AG09309 (cell line): ENCODE measurements at places on chromosomes 7 and 10.

DNA sequence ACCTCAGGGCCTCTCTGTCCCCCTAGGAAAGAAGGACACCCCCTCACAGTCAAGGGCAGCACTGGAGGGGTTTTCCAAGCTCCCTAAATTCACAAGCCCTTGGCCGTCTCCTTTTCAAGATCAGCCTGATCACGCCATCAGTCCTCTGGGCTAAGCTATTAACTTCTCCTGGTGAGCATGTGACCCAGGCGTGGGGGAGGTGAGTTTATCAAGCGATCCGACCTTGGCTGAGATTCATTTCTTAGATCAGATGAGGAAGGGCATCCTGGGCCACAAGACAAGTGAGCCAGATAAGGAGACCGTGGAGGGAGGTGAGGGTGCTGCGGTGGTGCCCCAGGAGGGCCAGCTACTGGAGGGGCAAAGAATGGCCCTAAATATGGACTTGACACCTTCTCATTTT, 19.2 kb upstream of the EN2 start:
- no peak for DNase-seq

DNA sequence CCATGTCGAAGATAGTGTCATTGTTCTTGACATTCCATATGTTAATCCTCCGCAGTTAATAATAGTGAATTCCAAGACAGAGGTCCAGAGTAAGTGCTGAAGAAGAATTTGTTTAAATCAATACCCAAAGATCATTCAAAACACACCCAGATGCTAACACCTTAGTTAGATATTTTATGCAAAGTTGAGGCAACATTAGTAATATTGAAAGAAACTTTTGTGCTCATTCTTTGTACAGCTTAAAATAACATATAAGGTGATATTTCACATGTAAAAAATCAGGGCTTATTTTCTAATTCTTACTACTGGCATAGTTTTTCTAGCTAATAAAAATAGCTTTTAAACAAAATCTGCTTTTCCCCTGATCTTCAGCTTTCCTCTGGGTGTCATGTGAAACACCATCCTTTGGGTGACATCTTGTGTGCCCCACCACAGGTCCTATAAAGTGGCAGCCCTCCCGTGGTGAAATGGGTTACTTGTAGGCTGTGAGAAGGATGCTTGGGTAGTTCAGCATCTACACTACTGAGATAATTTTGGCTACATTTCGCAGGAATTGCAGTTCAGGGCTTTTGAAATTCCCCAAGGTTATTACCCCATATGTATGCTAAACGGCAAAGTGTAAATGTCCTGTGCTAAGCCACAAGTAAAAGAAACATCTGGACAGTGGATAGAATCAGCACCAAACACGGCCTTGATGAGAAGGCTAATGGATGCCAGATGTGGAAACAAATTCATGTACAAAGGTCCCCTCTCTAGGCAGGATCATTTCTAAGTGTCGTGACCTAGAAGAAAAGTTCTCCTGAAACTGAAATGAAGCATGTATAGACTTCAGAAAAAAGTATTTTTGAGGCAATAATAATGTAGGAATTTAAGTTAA, 105.4 kb downstream of the GRM3 start:
- no peak for DNase-seq

DNA sequence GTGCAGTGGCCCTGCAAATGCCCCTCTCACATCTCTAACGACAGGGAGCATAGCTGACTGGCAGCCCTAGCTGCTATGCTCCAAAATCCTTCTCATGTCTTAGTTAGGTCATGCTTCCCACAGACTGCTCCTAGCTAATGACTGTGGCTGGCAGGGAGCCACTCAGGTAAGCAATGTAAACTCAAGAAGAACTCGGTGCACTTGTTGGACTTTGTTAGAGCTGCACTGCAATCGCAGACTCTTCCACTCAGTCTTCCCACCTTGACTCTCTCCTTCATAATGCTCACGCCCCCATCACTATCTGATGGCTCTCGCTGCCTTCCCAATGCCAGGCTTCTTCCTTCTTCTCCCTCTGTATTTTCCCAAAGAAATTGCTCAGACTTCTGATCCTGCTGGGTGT, 24.0 kb downstream of the OR9A2 start:
- no peak for DNase-seq

DNA sequence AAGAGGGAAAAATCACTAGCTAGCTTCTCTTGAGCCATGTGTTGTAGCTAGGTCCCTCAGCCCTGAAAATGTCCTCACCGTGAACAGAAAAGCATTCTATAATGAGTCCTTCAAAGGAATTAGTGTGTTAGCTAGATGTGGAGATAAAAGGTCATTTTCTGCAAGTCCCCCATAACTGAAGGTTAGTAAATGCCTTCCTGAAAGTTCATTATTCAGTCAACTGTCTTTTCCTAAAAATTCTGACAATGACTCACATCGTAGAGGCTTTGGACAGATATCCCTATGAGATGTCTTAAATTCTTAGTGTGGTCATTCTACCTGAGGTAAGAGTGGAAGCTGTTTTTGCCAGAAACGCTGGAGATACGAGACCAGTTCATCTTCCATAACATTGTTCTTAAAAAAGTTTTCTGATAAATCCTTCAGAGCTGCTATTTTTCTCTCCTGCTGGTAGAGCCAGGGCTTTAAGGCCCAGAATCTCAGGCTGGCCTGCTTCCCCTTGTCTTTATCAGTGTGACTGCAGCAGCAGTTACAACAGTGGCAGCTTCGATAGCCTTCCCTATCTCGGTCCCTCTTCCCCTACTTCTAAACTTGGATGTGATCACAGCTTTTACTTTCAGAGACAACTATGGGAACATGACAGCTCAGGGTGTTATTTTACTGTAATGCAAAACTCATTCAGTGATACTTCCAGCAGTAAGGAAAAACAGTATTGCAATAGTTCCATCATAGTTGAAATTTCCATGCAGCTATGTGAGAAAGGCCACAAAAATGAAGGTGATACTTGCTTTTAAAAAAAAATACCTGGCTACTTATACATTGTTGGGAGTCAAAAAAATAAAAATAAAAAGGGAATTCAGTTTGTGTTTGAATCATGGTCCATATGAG, 37.3 kb upstream of the PRKAR2B start:
- DNase-seq = no peak

DNA sequence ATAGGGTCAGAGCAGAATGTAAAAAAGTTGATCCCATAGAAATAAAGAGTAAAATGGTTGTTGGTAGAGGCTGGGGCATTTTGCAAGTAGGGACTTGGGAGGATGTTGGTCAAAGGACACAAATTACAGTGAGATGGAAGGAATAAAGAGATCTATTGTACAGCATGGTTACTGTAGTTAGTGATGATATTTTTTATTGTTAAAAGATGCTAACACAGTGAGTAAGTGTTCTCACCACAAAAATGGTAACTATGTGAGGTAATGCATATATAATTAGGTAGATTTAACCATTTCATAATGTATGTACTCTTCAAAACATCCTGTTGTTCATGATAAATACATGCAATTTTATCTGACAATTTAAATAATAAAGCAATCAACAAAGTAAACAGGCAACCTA, 280.7 kb upstream of the MAGI2 start:
- DNase-seq = no peak

GRCh38 chr7:1915956-1916600, 246.0 kb downstream of the ELFN1 start:
- no peak for DNase-seq

DNA sequence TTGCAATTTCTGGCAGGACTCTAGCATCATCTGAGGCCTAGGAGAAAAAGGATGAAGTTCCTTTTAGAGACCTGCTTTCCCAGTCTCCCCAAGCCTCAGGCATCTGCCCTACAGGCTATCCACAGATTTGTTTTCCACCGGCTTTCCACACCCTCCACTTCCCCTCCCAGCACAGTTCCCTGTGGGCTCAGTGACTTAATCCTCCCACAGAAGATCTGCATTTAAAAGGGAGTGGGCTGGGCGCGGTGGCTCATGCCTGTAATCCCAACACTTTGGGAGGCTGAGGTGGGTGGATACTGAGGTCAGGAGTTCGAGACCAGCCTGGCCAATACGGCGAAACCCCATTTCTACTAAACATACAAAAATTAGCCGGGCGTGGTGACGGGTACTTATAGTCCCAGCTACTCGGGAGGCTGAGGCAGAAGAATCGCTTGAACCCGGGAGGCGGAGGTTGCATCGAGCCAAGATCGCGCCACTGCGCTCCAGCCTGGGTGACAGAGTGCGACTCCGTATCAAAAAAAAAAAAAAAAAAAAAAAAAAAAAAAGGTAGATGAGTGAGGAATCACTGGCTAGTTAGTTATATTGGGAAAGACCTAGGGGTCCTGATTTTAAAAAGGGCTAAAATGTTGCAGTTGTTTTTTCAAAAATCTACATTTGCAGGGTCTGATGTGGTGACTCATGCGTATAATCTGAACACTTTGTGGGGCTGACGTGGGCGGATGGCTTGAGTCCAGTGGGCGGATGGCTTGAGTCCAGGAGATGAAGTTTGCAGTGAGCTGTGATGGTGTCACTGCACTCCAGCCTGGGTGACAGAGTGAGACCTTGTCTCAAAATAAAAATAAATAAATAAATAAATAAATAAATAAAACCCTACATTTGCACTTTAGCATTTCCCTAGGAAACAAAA, 119.5 kb downstream of the BAMBI start:
- DNase-seq = no peak

DNA sequence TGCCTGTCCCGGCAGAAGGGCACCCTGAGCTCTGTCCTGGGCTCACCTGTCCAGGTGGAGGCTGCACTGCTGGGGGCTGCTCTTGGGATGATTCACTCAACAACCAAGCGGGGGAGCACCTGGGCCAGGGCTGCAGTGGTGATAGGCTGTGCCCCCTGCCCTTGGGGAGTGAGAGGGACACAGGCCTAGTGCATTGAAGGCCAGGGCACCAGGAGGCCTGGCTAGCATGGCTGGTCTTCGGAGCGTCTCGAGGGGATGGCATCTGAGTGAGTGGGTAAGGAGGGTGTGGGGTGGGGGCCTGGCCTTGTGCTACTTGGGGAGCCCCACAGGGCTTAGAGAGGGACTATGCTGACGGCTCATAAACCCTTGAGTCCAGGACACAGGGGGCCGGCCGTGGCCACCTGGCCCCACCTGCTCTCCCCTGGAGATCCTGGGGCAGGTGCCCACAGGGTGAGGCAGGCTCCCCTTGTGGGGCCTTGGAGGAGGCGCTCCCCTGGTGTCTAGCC, 3.1 kb downstream of the PWWP2B start:
- DNase-seq = no peak
